ENCODE measurements at places on chromosomes 6 and 20.

- no peak for DNase-seq
Measured at GRCh38 chr6:164014346-164015087, 600.0 kb downstream of the QKI start.

DNA sequence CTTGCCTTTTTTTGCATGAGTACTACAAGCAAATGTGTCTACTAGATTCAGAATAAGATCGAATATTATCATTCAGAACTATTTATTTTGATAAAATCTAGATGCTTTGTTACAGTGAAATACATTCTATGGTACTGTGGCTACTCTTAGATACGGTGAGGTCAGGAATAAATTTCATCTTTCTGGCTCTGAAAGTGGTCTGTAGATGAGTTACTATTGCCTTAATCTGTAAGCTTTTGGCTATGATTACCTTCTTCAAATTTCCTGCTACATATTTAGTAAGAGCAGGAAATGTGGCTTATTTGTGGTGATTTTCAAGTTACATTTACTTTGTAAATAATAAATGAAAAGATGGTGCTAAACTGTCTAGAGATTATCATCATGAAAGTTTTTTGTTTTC, 50.0 kb downstream of the SCAF8 start:
- DNase-seq: no peak

- DNase-seq: no peak
Measured at GRCh38 chr6:33863723-33864440, 60.1 kb upstream of the MLN start.

GRCh38 chr6:149567945-149568585, 1.9 kb downstream of the GINM1 start:
- DNase-seq: no peak

- DNase-seq: no peak
Measured at GRCh38 chr20:58473453-58474425, 41.5 kb downstream of the APCDD1L start.

GRCh38 chr6:164414695-164415094, 894.7 kb downstream of the C6orf118 start:
- DNase-seq: no peak

- no peak for DNase-seq
Measured at GRCh38 chr6:149329529-149329928, 12.0 kb downstream of the TAB2 start.

- no peak for DNase-seq
Measured at GRCh38 chr6:124748778-124749177, 213.5 kb upstream of the RNF217 start.

All from posterior cingulate gyrus (tissue), 11 donors.